ENCODE measurements at places on chromosomes 1 and 21.

DNA sequence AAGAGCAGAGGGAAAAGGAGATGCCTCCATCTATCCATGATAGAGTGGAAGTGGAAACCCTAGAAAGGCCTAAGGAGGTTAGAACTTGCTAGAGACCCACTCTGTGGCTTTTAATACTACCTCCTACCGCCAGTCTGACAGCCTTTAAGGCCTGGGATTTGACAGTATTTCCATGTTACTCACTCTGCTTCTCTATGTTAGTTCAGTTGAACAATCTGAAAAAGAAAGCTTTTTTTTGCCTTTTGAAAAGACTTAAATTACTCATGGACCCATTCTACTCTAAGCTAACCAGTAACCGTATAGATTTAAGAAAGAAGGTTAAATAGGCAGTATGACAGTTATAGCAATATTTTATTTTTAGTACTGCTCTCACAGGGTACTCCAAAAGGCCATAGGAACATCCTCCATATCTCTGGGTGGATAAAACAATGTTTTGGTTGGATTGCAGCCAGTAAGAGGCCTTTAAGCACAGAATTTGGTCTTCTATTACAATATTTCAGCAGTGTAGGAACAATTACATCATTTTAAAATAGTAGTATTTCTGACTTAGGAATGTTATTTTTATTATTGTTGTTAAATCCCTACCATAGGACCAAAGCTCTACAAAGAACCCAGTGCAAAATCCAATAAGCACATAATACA is 15.9 kb upstream of the GPR25 start:
- DNase-seq, result no peak

DNA sequence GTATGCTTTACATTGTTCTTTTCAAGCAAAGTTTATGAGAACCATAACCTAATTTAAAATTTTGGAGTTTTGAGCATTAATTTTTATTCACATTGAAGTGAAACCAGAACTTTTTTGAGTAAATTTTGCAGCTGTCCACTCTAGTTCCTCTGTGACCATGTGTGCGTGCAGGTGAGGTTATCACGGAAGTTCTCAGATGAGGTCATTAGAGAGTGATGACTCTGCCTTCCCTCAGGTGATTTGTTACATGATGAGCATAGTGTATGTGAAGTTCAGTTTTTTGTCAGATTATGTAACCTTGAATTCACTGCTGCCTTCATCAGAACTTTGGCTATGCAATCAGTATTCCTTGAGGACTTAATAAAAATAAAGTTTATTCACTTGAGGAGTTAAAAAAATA is 828.2 kb downstream of the ADGRL2 start:
- DNase-seq, result no peak

DNA sequence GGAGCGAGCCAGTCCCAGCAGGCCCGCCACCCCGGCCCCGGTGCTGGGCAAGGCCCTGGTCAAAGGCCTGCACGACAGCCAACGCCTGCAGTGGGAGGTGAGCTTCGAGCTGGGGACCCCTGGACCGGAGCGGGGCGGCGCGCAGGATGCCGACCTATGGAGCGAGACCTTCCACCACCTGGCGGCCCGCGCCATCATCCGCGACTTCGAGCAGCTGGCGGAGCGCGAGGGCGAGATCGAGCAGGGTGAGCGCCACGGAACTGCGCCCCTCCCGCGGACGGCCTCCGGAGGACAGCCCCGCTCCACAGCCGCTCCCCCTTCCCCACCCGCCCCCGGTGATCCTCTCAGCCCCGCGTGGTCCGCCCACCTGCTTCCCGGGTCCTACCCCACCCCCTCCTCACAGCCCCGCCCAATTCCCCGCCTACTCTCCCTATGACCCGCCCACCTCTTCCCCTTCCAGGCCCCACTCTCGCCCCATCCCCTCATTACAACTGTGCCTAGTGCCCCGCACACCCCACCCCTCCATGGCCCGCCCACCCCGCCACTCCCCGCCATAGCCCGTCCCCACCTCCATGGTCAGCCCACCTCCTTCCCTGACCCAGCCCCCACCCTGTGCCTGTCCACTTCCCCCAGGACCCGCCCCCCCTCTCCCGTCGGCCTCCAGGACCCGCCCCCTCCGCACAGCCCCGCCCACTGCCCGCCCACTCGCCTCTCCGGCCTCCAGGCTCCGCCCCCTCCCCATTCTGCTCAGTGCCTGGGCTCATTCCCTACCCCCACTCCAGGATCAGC is 52.7 kb downstream of the VWA5B1 start:
- DNase-seq, result no peak

GRCh38 chr1:84724128-84724860 is 34.0 kb upstream of the SSX2IP start:
- no peak for DNase-seq

DNA sequence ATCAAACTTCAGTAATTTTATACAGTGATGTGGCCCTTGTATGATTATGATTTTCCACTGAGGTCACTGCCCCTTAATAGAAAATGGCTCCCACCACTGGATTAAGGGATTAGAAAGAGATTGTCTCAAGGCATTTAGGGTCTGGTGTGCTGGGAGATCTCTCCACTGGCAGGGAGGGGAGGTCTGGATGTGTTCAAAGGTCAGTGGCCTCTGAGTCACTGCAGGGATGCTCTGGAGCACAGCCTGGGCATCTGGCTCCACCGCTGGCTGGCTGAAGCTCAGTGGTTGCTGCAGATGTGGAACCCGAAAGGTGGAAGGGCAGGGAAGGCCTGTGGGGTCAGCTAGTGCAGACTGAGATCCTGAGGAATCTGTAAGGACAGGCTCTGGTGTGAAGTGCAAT is 18.3 kb upstream of the CHI3L1 start:
- DNase-seq, result no peak

DNA sequence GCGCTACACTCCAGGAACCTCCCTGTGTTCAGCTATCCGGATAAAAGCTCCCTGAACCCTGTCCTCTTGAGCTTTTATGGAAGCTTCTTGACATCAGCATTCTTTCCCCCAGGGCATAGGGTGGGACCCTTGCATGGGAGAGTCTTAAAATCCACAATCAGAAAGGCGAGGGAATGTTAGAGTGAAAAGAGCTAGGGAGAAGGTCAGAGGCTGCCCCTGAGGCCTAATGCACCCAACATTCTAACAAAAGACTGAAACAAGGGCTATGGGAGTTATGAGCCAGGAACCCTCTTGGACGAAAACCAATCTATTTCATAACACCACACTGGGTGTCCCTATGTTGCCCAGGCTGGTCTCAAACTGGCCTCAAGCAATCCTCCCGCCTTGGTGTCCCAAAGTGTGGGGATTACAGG is 36.7 kb downstream of the NEK2 start:
- DNase-seq, result no peak

DNA sequence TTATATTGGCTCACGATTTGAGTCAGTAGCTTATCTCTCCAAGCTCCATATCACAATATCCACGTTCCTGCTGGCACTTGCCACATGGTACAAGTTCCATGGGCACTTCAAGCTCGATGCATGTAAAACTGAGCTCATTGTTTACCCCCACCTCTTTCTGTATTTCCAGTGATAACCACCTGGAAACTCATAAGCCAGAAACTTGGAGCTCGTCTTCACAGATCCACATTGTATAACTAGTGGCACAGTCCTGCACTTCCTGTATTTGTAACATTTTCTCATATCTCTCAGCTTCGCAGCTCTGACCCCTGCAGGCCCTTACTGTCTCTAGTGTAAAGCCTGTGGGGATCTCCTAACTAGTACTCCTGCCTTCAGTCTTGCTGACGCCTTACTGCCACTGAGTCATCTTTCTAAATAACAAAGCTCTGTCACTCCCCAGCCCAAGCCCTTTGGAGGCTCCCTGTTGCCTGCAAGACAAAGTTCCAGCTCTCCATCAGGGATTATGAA is 6.5 kb upstream of the C2CD4D start:
- no peak for DNase-seq

GRCh38 chr1:26181586-26182382 is 4.5 kb downstream of the CNKSR1 start:
- no peak for DNase-seq

GRCh38 chr1:62484824-62485468 is 48.1 kb downstream of the USP1 start:
- no peak for DNase-seq

DNA sequence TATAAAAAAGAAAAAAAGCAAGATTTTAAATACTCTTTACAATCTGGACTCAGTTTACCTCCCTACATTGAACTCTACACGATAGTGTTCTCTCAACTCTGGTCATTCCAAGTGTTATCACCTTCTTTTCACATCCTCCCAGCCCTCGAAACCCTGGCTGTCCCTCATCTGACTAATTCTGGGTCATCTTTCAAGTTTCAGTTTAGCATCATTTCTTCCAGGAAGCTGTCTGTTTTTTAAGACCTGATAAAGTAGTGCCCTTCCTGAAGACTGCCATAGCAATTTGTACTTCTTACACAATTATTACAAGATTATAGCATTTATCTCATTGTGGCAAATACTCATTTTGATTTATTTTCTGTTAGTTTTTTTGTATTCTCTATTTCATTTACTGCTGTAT is 1.2 kb downstream of the ALG14 start:
- DNase-seq, result no peak

DNA sequence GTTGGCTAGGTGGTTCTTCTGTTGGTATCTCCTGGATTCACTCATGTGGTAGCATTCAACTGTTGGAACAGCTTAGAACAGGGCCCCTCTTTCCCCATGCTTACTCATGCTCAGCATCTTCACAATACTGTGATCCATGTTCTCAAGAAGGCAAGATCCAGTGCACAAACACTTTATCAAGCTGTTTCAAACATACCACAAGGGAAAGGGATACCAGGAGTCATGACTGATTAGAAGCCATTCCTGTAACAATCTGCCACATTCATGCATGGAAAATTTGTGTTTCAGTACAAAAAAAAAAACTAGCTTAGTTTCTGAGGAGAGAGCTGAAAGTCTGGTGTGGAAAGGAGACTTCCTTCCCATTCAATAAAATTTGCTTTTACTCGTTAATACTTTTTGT is 169.8 kb upstream of the CACYBP start:
- DNase-seq, result no peak

DNA sequence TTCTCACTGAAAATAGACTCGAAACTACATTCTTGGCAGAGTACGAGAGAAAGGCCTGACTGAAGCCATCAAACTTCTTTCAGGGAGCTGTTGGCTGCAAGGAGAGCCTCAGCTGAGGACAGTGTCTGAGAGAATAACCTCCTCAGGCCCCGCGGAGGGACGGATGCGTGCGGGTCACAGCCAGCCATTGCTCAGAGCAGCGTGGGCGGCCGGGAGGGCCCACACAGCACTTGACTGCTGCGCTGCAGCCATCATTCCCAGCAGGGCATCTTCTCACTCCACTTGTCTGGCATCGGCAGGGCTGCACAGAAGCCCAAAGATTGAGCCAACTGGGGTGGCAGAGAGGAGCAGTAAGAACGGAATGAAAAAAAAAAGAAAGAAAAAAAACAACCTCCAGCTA is 113.5 kb downstream of the XCL2 start:
- DNase-seq, result no peak

- DNase-seq, result no peak
Observed at GRCh38 chr1:71706029-71706671, 576.2 kb downstream of the NEGR1 start.
